ENCODE measurements at places on chromosomes 7 and 10.

DNA sequence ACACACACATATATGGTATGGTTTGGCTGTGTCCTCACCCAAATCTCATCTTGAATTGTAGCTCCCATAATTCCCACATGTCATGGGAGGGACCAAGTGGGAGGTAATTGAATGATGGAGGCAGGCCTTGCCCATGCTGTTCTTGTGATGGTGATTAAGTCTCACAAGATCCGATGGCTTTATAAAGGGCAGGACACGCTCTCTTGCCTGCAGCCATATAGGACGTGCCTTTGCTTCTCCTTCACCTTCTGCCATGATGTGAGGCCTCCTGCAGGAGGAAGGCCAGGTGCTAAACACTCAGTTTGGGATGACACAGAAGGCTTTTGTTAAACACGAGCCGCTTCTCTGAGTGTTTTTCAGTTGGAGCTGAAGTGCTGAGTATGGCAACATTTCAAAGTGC is 205.3 kb upstream of the KLF6 start:
- DNase-seq: no peak

DNA sequence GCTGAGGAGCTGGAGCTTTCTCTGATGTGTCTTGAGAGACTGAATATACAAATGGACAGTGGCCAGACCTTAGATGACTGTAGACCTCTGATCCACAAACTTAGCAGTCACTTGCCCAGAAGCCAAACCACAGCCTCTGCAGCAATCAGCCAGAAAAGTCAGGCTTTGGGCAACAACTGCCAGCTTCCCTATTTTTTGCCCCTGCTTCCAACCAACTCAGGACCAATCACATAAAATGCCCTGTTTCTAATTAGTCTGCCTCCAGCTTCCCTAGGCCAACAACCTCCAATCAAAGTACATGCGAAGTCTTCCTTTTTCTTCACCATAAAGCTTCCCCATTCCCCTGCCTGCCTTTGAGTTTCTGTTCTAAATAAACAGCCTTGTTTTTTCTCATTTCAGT is 37.8 kb upstream of the CACUL1 start:
- no peak for DNase-seq

GRCh38 chr10:1177936-1178335 is 121.8 kb downstream of the WDR37 start:
- no peak for DNase-seq

- DNase-seq: no peak
Measured at GRCh38 chr10:27660268-27660667, 85.4 kb downstream of the MKX start.

DNA sequence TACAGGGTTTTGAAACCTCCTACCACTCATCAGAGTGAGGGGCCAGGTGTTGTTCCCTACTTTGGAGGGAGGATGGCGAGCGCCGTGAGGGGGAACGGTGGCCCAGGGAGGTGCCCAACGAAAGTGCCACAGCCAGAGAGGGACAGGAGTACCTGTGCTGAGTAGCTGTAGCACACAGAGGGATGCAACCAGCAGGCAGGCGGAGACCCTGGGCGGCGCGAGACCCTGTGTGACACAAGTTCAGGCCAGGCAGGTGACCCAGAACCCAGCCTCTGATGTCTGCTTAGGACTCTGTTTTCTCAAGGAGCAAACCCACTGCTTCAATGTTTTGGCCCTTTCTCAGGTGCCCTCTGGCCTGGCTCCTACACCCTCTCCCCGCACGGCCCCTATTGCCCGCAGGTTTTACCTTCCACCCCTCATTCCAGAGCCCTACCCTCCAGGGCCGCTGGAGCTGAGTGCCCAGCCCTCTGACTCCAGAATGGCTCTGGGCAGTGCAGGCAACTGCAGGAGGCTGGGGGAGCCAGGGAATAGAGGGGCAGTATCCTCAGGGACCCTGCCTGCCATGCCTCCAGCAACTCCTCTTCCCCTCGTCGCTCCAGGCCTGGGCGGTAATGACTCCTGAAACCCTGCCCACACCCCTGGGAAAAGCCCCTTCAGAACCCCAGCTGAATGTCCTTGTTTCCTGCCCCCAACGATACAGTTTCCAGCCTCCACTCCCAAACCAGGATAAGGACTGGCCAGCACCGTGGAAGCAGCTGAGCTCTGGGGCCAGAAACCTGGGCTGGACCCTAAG is 164.1 kb upstream of the RHEB start:
- DNase-seq: no peak

- DNase-seq: no peak
Measured at GRCh38 chr7:24956021-24956420, 24.0 kb downstream of the OSBPL3 start.

DNA sequence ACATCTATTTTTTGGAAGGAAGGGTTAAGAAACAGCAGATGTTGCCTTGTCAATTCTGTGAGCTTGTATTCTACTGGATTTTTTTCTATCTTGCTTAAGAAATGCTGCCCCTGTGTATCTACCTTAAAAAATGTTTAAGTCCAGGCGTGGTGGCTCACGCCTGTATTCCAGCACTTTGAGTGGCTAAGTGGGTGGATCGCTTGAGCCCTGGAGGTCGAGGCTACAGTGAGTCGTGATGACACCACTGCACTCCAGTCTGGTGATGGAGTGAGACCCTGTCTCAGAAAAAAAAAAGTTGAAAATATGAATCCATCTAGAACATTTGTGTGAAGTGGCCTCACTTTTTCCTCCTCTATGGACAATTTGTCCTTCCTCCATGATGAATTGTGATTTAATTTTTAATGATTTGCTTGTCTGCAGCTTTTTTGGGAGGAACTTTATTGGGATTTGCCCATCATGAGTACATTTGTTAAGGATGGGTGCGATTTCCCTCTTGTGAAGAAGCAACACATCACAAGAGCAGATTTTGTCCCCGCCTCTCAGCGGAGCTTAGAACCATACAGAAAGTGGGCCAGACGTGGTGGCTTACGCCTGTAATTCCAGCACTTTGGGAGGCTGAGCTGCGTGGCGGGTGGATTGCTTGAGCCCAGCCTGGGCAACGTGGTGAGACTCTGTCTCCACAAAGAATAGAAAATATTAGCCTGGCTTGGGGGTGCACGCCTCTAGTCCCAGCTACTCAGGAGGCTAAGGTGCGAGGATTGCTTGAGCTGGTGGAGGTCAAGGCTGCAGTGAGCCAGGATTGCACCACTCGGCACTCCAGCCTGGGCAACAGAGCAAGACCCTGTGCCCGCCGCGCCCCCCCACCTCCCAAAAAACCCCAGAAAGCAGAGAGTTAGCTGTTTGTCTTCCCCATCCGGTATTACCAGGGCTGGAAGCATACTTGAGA is 57.7 kb downstream of the DNAJB6 start:
- DNase-seq: no peak

DNA sequence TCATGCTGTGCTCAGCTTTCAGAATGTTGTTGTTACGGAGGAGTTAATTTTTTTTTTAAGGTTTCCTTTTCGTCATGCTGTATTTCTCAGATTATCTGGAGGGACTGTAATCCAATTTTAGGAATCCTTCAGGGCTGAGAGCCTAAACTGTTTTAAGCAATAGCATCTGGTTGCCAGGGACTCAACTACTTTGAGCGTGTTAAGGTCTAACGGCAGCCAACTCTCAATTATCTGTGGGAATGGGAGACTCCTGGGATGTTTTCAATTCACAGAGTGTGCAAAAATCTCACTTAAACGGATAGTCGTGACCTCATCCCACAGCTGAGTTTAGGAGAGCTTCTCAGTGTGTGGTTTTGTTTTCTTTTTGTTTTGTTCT is 291.7 kb downstream of the AUTS2 start:
- DNase-seq: no peak

DNA sequence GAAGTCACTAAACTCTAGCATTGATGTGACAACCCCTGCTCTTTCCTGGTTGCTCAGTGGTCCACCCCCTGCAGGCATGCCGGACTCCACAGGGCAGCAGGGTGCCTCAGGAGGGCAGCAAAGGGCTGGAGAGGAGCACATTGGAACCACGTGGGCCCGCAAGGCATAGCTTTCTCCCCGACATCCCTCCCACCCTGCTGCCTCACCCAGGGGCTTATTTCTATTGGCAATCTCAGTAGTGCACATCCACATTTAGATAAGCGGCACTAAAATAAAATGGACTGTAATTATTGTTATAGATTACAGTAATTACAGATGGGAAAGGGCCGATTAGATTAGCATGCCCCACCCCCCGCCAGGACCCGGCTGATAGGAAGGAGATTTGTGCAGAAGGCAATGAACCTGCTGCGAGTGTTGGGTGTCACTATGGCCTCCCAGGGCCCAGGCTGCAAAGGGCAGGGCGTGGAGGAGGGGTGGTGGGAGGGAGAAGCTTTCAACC is 580.1 kb downstream of the GRID1 start:
- no peak for DNase-seq

DNA sequence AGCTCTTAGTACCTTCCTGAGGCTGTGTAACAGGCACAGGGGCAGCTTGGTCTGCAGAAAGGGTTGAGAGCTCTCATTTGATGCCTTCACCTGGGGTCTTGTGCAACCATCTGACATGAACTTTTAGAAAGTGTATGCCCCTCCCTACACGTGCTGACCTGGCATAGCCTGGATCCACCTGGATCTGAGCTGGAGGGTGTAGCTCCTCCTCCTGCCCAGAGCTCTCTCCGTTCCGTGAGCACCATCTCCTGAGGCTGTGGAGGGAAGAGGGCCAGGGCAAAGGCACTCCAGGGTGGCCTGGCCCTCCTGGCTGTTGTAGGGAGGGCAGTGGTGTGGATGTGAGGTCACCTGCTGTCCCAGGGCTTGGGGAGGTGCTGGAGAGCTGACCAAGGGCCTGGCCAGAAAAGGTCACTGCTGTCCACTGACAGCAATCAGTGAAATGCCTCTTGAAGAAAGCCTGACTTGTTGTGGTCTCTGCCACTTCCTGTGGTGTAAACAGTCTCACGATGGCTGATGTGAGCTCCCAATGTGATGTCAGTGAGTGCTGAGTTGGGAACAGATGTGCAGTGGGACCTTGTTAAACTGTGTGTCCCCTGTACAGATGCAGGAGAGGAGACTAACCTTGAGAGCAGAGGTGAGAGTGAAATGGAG is 23.0 kb downstream of the AMZ1 start:
- no peak for DNase-seq

- DNase-seq: no peak
Measured at GRCh38 chr10:74924251-74924963, 98.0 kb downstream of the KAT6B start.

DNA sequence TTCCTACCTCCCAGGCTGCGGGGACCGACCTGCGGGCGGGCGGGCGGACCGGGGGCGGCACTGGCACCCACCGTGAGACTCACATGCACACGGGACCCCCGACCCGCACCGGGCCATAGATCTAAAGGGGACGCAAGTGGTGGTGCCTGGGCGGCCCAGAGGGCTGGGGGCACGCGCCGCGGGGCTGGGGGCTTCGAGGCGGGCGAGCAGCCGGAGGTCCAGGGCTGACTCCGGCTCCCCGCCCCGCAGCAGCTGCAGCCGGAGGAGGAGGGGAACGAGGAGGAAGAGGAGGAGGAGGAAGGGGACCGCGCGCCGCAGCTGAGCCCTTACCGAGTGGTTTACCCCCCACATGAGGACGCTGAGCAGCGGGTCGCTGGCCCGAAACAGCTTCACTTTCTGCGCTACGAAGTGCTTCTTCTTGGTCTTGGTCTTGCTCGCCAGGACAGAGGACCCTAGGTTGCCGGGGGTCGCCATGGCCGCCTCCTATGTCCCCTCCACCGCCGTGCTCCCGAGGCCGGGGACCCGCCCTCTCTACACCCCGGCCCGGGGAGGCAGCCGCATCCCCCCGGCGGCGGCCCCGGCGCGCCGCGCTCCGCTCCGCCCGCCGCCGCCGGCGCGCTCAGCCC is 412 bp downstream of the PIP4K2A start:
- DNase-seq: peak; percentile 41

DNA sequence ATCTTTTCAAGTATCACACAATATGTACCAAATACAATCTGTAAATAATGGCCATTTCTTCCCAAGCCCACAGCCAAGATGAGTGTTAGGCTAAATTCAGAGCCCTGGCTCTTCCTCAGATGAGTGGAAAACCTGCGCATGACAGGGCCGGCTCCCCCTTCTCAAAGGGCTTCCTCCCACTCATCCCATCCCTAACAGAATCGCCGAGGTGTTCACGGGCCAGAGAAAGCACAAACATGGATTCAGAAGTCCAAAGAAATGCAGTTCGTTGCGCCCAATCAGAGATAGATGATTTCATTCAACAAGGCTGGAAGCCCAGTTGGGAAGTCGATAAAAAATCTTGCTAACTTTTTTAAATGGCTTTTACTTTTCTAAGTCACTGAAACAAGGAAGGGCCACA is 121.8 kb downstream of the UBE2H start:
- DNase-seq: no peak

DNA sequence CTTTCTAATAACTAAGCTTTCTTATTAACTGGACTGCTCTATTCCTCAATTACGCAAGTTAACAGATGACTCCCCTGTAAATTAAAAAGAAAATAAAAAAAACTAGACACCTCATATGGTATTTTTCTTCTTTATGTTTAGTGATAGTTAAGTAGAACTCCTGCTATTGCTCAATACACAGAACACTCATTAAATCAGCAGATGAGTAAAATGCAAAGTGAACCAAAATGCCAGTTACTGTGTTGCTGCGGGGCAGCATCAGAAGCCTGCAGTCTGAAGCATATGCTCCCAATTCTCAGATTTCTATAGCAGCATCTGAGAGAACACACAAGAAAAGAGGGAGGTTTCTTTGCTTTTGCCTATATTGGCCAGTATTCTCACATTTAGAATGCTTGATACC is 28.4 kb downstream of the CDK6 start:
- DNase-seq: no peak

GRCh38 chr10:16116404-16117304 is 256.3 kb upstream of the MINDY3 start:
- no peak for DNase-seq

- no peak for DNase-seq
Measured at GRCh38 chr7:75055830-75056772, 17.5 kb downstream of the RCC1L start.

DNA sequence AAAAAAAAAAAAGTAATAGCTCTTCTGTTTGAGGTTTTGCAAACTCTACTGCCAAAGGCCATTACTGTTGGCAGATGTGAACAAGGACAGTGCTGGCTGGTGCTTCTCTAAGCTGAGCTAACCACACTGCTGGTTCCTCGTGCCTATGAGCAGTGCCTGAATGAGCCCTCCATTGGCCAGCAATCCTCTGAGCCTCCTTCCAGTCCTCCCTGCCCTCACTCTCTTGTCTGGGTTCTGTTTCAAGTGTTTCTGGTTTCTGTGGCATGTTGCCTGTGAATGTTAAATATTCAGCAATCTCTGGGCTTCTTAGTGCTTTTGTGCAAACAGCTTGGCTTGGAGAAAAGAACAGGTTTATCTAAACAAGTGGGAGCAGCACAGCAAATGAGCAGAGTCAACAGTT is 161.3 kb upstream of the AUTS2 start:
- no peak for DNase-seq

GRCh38 chr10:108005627-108006026 is 841.1 kb upstream of the SORCS1 start:
- no peak for DNase-seq

- DNase-seq: no peak
Measured at GRCh38 chr7:99679032-99679399, 780 bp downstream of the CYP3A5 start.

Data from stimulated activated CD4-positive, alpha-beta T cell treated with anti-CD3 and anti-CD28 coated beads, Interleukin-12 subunit alpha, Interleukin-12 subunit beta, amount 100 ng/mL, for 4 hours (primary cell).